Ovary (tissue), 10 donors: ENCODE measurements at places on chromosomes 13 and 19. TPM values are rescaled to one million over a fixed set of nuclear protein-coding genes. Genes with fewer than 3 reads are reported as not detected.

TRPC4 gene
- 3.3 TPM for total RNA-seq

EXOC3L2 gene
- total RNA-seq = 2.4 TPM

RAB20 gene
- 25.8 TPM for total RNA-seq

- H3K27ac ChIP-seq = no peak overlapping the region
- H3K36me3 ChIP-seq = no peaks in the 10 kb centered on the region
- no peaks in the 10 kb centered on the region for H3K4me1 ChIP-seq
- H3K4me3 ChIP-seq = no peak overlapping the region
- no peak for DNase-seq
Observed at GRCh38 chr19:3213159-3213558, 11.3 kb upstream of the CELF5 start.

- no peak for DNase-seq
- H3K36me3 ChIP-seq = no peaks in the 10 kb centered on the region
Observed at GRCh38 chr13:91216928-91217700, 130.4 kb upstream of the MIR17HG start.

- H3K36me3 ChIP-seq = no peaks in the 10 kb centered on the region
- H3K27ac ChIP-seq = no peak overlapping the region
- no peaks in the 10 kb centered on the region for H3K27me3 ChIP-seq
- no peaks in the 10 kb centered on the region for H3K4me1 ChIP-seq
- DNase-seq = no peak
Observed at GRCh38 chr13:30196025-30196424, 111.3 kb downstream of the KATNAL1 start.

DNA sequence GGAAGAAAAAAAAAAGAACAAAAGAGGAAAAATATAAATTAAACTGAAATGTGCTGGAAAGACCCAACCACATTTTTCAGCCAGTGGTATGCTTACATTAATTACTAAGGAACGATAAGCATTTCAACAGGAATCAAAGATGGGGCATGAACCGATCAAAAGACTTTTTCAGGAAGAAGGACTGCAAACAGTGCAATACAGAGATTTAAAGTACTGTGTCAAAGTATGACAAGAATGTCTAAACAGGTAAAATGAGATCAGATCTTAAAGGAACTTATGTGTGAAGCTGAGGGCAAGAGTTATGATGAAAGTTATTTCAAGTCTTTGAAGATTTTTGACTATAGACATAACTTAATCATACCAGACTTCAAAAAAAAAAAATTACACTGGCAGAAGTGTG lies 1761.8 kb downstream of the SLITRK5 start:
- no peaks in the 10 kb centered on the region for H3K36me3 ChIP-seq
- no peak overlapping the region for H3K4me3 ChIP-seq
- no peaks in the 10 kb centered on the region for H3K4me1 ChIP-seq
- H3K27me3 ChIP-seq = peaks cover 3% of the 10 kb centered on the region
- H3K27ac ChIP-seq = no peak overlapping the region
- DNase-seq = no peak

DNA sequence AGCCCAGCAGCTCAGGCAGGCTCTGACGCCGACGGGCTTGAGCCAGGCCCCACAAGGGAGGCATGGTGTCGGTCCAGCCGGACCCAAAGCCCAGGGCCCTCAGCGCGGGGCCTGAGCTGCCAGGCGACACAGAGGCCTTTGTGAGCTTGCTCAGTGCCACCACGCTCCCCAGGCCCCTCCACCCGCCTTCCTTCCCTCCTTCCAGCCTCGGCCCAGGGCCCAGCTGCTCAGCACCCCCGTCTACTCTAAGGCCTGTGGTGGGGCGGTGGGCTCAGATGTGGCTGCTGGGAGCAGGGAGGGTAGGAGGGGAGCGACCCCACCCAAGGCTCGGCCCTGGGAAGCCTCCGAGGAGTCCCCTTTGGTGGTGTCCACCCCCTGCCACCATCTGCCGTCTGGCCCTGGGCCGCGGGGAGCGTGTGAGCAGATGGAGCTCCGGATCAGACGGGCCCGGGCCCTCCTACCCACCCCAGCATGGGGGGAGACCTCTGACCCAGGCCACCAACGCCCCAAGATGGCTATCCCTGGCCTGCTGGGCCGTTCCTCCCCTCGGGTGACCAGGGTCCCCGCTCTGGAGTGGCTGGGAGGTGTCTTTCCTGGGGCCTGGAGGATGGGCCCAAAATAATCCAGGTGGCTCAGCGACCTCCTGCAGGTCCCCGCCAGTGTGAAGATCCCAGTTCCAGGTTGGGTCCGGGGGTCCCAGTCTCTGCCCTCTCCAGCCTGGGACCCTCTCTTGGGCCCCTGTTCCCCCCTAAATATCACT lies 7.8 kb downstream of the ZBTB7A start:
- peak overlapping the region; percentile 92 for H3K27ac ChIP-seq
- H3K36me3 ChIP-seq = no peaks in the 10 kb centered on the region
- H3K27me3 ChIP-seq = no peaks in the 10 kb centered on the region
- DNase-seq = peak; percentile 48
- peak overlapping the region; percentile 21 for H3K4me3 ChIP-seq

TUBA3C gene
- total RNA-seq = not detected

- no peak overlapping the region for H3K27ac ChIP-seq
- no peak overlapping the region for H3K4me3 ChIP-seq
- DNase-seq = no peak
- no peaks in the 10 kb centered on the region for H3K36me3 ChIP-seq
- no peaks in the 10 kb centered on the region for H3K4me1 ChIP-seq
Observed at GRCh38 chr13:60335531-60335930, 61.5 kb upstream of the TDRD3 start.
